ENCODE measurements at places on chromosomes 2 and 18.

DNA sequence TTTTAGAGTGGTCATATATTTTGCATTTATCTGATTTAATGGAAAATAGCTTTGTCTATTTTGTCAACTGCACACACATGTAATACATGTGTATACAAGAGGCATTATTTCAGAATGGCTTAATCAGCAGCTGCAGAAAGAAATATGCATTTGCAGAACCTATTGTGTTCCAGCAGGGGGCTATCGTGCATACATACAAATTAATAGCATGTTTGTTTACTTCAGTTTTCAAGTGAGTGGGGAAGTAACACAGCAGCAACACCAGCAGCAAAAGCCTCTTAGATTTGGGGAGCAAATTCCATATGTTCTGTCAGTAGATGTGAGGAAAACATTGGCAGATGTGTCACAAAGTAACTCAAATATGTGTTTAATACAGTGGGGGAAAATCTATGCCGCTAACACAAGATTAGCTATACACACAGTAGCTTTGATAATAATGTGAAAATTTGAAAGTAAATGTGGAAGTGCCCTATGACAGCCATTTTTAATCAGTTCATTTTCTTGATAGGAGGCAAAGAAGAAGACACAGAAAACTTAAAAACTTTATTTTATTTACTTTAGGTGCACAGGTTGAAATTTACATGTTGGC lies 218.1 kb downstream of the WDR7 start:
- no peak for DNase-seq

- DNase-seq = no peak
Measured at GRCh38 chr18:6497543-6497942, 82.8 kb upstream of the L3MBTL4 start.

DNA sequence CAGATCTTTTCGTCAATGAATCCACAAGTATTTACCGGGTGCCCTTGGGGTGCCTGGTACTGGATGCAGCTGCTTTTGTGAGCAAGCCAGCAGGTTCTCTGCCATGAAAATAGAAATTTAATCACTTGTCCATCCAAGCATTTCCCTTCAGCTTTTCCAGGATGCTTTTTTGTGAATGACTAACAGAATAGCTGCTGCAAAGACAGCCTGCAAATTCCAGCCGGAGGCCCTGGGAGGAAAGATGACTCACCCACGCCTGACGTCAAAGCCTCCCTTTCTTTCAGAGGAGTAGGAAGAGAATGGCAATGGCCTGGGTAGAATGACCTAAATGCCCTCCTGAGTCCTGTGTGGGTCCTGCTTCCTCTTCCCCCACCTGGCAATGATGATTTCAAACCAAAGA lies 111.9 kb downstream of the AP1S3 start:
- DNase-seq = peak; percentile 76

DNA sequence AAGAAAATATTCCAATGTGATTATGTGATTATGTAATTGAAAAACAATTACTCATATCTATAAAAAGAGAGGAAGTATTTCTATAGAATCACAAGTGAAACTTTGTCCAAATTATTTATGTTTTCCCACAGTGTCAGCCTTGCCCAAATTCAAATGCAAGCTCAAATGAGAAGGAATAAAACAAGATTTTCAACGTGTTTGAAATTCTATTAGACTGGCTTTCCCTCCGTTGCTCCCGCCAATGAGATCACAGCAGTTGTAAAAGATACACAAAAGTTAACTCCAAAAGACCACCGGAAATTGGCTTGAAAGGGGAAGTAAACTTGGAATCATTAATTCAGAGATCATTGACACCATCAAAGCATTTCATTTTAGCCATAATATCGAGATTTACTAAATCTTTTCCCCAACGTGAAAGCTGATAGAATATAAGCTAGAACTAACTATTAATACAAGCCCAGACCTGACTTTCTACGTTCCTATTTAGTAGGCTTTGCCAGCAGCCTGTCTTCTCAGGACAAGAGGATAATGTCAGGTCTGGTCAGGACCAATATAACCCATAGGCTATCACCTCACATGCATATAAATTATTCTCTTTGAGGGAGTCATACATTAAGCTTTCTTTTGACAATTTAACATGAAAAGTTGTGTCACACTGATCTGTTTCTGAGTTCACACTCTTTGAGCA lies 222.6 kb upstream of the CHAC2 start:
- no peak for DNase-seq

GRCh38 chr18:35489913-35490490 lies 7.8 kb downstream of the INO80C start:
- DNase-seq = no peak

- DNase-seq = no peak
Measured at GRCh38 chr2:48619526-48619925, 1.9 kb downstream of the GTF2A1L start.

DNA sequence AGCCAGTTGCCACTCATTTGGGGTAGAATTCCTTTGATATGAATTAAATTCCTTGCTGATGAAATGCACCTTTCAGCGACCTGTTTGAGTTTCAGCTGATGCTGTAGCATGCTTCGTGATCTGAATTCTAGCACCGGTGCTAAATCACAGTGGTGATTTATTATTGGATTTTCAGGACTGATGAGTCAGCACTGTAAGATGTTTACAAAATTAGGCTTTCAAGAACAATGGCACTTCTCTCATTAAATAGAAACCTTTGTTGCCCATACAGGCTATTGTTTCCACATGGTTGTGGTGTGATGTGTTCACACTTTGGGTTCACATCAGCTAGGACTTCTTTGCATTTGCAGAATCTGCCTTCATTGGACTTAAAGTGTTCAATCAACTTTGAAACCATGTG lies 687.7 kb downstream of the ARHGAP15 start:
- DNase-seq = no peak

DNA sequence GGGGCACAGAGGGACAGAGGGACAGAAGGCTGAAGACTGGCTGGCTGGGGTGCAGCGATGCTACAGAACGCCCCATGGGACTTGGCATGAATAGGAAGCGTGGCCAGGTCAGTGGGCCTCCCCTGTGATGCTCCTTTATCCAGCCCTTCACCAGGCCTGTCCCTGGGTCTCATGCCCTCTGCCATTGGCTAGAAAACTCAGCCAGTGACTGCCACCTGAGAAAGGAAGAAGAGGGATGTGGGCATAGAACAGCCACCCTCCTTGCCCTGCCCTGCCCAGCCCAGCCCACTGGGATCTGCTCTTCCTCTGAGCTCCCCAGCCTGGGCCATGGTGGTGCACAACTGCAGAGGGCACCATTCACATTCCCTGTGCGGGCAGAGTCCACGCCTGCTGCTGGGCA lies 10.5 kb upstream of the LAPTM4A start:
- no peak for DNase-seq

DNA sequence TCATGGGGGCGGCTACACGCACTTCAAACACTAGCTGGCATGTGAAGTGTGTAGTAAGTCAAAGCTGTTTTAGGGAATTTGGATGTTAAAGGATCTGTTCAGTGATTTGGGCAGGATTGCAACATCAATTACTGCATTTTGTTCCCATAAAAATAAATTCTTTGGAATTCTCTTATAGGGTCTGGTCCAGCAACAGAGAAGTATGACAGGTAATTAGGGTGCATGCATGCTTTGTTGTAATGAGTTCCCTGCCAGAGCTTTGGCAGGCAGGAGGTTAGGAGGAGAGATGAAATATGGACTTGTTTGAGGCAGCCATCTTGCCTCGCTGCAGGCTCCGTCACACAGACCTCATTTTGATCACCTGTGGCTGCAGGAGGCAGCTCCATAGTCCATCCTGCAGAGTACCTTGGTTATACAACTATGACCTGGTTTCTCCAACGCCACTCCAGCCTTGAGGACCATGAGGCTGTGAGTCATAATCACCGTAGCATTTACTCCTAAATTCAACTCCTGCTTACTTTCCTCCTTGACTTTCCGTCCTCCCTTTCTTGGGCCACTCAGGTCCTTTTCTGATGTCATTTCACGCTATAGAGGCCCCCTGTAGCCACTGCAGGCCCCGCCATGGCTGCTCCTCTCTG lies 26.5 kb upstream of the EML4 start:
- DNase-seq = no peak

DNA sequence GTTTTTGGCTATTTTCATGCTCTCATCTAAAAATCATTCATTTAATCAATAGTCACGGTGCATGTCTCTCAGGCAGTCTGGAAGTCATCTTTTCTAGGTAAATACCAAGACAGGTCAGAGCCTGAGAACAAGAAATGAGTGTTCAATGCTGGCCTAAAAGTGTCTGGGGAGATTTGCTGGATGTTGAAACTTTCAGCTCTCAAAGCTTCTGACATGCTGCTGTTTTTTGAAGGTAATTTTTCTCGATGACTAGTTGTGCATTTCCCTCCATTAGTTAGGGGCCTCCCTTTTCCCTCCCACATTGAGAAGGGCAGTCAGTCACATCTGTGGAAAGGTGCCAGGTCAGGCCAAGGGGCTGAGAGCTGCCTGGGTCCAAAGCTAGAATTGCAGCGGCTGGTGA lies 115.6 kb downstream of the LPIN1 start:
- no peak for DNase-seq

DNA sequence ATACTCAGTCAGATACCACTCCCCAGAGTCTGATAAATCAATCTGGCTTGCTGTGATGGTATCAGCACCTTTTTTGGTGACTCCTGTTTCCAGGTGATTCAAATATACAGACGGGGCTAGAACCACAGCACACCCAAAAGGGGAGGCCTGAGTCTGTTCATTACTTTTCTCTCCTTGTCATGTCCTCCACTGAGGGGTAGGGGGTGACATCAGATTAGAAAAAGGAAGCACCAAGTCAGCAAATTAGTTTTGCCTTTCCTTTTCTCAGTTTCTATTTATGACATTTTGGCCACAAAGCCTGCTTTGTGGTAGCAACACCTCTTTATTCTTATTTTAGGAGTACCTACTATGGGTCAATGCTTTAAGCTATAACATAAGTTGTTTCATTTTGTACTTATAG lies 127.4 kb downstream of the CCDC102B start:
- DNase-seq = peak; percentile 17

GRCh38 chr2:188292348-188293239 lies 920 bp downstream of the GULP1 start:
- DNase-seq = peak; percentile 71

- DNase-seq = no peak
Measured at GRCh38 chr18:47898055-47898454, 32.4 kb downstream of the SMAD2 start.

DNA sequence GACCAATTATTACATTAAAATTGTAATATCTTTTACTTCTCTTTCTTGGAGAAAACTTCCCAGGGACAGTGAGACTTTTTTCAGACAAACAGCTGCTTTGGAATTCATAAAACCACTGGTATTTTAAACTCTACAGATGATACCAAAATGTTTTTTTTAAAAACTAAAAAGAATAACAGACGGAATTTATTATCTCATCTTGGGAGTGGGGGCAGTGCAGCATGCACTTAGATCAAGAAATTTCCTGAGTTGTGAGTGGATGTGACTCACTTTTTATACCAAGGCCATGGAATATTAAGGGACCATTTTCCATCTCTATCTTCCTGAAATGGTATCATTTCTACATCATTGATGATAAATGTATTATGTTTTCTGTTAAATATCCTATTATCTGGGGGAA lies 422.8 kb upstream of the HNRNPA3 start:
- no peak for DNase-seq

DNA sequence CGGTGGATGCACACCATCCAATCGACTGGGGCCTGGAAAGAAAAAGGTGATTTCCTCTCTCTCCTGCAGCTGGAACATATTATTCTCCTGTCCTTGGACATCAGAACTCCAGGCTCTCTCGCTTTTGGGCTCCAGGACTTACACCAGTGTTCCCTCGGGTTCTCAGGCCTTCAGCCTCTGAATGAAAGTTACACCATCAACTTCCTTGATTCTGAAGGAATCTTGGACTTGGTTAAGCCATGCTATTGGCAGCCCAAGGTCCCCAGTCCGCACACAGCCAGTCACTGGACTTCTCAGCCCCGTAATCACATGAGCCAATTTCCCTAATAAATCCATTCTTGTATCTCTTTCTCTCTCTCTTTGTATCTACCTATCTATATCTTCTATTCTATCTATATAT lies 418.9 kb downstream of the IRS1 start:
- no peak for DNase-seq

- DNase-seq = no peak
Measured at GRCh38 chr2:160574468-160575140, 81.0 kb upstream of the RBMS1 start.

DNA sequence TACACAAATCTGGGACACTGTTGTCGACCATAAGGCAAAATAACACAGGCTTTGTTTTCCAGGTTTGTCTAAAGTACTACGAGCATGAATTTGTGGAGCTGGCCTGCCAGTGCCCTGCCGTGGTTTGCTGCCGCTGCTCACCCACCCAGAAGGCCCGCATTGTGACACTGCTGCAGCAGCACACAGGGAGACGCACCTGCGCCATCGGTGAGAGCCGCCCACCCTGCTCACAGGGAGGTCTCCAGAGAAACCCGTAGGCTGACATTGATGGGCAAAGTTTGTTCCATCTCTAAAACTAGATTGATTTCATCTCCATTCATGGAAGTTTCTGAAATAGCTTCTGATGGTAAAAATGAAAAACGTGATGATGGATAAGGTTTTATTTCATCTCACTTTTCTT lies 50.4 kb upstream of the NFATC1 start:
- DNase-seq = no peak

DNA sequence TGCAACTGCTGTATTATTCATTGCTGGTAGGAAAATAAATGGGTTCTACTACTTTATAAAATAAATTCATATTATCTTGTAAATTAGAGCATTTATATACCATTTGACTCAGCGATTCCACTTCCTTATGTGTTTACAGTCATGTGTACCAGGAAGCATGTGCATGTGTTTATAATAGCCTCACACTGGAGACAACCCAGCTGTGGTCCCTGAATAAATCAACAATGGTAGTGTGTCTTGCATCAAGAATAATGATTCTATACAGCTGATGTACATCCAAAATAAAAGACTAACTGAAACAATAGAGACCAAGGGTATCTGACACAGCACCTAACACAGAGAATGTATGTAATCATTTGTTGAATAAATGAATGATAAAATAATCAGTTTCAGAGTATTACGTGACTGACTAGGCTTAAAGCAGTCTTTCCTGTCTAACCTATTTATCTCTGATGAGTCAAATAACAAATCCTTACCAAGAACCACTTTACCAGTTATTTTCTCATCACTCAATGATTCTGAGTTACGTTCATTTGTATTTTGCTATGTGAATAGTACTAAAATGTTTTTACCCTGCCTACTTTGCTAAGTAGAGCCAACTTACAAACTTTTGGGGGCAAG lies 216.8 kb downstream of the UBE2E3 start:
- no peak for DNase-seq

DNA sequence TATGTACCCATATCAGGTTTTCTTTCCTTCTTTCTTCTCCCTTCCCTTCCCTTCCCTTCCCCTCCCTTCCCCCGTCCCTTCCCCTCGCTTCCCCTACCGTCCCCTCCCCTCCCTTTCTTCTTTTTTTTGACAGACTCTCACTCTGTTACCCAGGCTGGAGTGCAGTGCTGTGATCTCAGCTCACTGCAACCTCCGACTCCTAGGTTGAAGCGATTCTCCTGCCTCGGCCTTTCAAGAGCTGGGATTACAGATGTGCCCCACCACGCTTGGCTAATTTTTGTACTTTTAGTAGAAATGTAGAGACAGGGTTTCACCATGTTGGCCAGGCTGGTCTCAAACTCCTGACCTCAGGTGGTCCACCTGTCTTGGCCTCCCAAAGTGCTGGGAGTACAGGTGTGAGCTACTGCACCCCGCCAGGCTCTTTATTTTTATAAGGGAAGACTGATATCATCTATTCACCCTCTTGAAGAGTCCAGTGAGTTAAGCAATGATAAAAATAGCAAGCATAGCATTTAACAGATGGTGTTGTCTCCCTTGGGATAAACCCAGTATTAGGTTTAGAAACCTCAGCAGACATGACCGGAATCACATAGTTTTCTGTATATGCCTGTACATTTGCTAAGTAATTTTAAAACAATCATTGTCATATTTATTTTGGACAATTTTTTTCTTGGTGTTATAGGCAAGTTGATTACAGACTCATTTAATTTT lies 888.4 kb downstream of the TRIB2 start:
- no peak for DNase-seq

Data from iPS-NIHi11 (cell line).